ENCODE measurements at places on chromosomes 16 and 17.

DNA sequence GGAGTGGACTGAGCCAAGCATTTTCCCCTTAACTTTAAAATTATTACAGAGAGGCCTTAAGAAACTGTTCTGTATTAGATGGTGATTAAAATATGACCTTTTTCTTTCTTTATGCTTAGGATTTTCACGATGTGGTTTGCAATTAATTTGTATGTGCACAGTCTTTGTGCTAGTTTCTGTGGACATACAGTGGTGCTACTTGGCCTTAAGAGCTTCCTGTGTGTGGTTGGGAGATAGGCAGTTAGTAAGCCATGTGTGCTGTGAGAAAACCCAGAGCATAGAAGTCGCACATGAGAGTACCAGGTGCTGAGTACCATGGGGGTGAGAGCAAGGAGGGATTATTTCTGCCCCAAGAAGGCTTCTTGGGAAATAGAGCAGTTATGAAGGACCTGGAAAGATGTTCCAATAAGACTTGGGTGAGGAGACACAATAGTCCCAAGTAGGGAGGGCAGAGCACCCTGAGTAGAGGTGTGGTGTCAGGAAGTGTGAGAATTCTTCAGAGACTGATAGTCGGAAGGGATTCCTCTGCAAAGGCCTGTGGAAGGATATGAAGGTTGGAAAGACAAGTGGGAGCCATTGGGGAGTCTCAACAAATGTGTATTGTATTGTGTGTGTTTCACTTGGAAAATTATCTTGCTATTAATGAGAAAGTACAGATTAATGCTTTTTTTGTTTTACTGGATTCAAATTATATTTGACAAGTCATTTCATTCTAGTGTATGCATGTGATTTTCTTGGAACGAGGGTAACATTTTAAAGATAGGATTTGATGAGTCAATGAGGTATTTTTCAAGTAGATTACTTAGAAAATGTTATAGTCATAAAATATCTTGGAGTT lies 239.9 kb downstream of the PRKCA start:
- no peak for DNase-seq

DNA sequence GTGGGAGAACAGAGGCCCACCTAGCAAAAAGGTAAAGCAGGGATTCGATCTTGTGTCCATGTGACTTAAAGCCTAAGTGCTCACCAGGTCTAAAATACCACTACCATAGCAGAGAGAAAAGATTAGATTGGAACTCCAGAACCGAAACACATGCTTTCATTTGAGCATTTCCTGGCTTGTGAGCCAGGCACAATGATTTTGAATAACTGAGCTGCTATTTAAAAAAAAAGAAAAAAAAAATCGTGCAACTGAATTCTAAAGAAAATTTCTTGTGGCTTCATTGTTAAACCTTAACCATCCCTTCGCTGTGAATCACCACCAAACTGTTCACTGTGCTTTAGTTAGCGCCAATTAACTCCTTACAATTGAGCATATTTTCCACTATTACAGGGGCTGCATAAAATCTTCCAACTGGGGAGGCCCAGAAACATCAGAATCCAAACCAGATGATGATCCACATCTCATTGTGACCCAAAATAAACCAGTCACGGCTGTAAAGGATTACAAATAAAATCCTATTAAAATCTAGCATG lies 366.4 kb upstream of the ERCC4 start:
- no peak for DNase-seq

DNA sequence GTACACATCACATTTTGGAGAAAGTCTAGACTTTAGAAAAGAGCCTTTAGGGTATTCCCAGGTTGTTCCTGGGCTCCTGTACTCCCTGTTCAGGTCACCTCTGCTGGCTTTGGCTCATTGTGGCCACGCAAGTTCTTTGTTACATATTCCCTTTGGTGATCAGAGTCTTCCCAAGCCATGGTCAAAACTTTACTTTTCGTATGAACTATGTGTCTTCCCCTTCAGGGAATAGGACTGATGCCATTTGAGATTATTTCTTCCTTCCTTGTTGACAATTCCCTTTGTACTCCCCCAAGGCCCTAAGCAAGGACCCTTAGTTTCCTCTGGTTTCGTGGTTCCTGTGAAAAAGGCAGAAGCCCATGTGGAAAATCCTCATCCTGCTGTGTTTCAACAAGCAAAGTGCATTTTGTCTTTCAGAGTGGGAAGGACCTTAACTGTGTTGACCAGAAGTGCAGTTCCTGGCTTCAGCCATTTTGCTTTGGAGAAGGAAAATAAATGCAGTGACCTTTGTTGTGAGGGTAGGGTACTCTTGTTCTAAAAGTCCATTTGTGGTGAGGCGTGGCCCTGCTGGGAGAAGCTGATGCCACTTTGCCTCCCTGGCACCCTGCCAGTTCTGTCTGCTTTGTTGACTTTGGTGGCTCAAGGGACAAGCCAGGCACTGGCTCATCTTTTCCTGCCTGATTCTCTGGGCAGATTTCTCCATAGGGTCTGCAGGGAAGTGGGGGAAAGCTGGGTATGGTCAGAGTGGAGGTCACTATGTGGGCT lies 55.1 kb downstream of the ZNRF1 start:
- no peak for DNase-seq

- no peak for DNase-seq
These were observed 38.7 kb downstream of the LAT start for GRCh38 chr16:29023279-29024277.

- DNase-seq = no peak
These were observed 2.2 kb downstream of the HSD17B2 start for GRCh38 chr16:82037251-82037650.

- no peak for DNase-seq
These were observed 761 bp downstream of the PDF start for GRCh38 chr16:69329369-69330285.

- DNase-seq = peak; percentile 86
These were observed 24.7 kb downstream of the IL21R start for GRCh38 chr16:27426423-27427408.

DNA sequence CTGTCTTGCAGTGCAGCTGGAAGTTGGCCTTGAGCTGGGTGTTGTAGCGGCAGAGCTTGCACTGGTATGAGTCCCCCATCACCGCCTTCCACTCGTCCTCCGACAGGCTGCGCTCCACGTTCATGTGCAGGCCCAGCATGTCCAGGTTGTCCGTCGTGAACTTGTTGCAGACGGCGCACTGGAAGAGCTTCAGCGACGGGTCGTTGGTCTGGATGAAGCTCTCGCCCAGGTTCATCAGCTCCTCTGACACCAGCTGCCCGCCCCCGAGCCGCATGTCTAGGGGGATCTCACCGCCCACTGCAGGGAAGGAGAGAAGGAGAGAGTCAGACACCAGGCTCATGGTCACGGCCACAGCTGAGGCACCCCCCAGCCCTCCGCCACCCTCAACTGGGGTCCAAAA lies 97.3 kb downstream of the ZFHX3 start:
- no peak for DNase-seq

DNA sequence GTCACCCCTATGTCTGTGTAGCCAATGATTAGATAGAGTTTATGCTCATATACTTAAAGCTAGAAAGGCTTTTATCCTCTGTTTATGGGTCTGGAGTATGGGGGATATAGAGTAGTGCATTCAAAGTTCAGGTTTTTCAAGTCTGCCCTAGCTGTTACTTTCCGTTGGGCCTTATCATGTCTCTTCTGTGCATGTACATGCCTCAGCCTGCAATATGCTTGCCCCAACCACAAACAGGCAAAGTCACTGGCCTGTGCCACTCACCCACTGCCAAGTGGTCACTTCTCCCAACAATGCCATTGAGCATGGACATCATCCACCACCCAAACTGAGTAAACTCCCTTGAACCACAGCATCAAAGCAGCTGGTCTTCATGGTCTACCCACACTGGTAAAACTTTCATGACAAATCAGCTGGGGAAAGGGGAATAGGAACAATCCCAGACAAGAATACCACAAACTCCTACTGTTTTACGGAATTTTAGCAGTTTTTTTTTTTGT lies 70.3 kb upstream of the C17orf78 start:
- DNase-seq = no peak

- no peak for DNase-seq
These were observed 22.7 kb upstream of the KIF19 start for GRCh38 chr17:74303305-74303704.

- DNase-seq = no peak
These were observed 220.7 kb upstream of the KCNJ16 start for GRCh38 chr17:69854225-69854780.

DNA sequence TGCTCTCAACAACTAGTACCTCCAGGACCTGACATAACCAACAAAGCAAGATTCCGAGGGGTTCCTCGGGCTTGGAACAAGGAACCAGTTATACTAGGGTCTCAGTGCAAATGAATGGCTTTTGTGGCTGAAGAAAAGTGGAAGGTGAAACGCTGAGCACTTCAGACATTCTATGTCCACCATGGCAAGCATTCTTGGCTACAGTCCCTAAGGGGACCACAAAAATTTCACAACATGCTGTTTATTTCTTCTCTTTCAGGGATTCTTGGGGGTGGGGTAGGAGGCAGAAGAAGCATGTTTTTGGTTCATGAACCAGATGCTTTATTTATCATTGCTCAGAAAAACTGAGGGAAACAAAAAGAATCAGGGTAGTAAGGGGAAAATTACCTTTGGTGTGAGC lies 479.9 kb upstream of the CDH11 start:
- no peak for DNase-seq

DNA sequence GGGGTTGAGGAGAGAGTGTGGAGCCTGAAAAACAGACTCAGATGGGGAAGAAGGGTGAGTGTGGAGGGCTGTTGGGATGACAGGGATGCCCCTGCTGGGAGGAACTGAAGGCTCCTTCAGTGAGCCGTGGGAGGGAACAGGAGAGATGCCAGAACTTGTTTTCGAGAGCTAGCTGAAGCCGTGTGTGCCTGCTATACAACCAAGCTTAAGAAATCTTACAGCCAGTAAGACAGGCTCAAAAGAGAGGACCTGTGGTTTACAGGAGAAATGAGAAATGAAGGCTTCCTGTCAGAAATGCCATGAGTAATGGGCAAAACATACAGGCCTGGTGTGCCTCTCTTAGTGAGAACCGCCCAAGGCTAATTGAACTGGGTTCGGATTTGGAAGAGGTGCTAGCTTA lies 99.6 kb downstream of the SPACA3 start:
- peak; percentile 12 for DNase-seq

DNA sequence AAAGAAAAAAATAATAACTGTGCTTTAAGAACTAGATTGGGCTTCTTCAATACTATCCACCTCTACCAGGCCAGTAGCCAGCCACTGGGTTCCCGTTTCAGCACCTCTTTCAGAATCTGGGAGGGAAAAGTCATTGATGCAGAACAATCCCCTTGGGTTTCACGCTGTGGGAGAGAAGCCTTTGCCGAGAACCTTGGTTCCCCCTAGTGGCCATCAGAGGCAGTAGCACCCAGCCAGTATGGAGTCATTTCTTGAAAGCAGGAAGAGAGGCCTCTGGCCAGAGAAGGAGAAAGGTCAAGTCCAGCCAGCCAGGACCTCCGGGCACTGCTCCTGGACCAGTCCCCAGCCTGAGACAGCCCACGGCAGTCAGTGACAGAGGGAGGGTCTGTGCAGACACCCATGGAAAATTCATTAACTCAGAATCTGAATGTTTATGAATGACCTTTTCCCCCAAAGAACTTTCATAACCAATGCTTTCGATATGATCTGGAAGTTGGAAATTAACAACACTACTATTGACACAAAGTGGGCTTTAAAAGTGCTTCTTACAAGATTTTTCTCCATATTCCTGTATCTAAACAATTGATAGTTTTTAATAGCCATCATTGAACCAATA lies 51.2 kb upstream of the CDH5 start:
- DNase-seq = peak; percentile 83

- DNase-seq = no peak
These were observed 126.1 kb upstream of the NUDT7 start for GRCh38 chr16:77596261-77596660.

- peak; percentile 26 for DNase-seq
These were observed 146.4 kb downstream of the CHD9NB start for GRCh38 chr16:52906281-52906680.

- DNase-seq = no peak
These were observed 97.4 kb downstream of the MARF1 start for GRCh38 chr16:15545544-15545943.

- no peak for DNase-seq
These were observed 53.9 kb downstream of the USP22 start for GRCh38 chr17:20988896-20989295.

DNA sequence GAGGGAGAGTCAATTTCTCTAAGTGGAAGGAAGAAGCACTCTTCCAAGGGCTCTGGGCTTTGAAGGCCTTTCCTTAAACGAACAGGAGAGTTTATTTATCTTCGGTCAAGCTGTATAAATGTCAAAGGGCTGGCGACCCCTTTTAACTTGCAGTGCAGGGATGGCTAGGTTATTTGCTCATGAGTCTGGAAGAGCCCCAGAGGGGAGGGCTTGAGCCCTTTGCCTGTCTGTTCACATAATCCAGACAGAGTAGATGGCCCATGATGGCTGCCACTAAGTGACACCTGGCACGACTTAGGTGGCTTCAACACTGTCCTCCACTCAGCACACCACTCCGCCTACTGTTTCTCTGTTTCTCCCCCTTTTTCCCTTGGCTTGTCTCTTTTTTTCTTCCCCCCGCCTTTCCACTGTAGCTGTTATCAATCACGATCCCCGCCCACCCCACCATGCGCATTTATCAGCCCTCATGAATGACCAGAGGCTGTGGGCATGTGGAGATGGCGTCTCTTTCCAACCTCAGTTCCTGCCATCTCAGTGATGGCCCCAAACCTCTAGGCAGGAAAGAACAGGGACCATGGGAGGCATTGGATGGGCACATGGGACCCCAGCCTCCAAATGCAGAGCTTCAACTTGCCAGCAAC lies 408.7 kb upstream of the TNRC6C start:
- DNase-seq = no peak

GRCh38 chr17:66431910-66432309 lies 129.5 kb downstream of the PRKCA start:
- peak; percentile 86 for DNase-seq

GRCh38 chr16:65318138-65318537 lies 196.3 kb upstream of the CDH11 start:
- no peak for DNase-seq

- peak; percentile 42 for DNase-seq
These were observed 19.5 kb downstream of the MARVELD3 start for GRCh38 chr16:71645450-71645849.

- no peak for DNase-seq
These were observed 1.5 kb downstream of the PSMD7 start for GRCh38 chr16:74298104-74298503.

DNA sequence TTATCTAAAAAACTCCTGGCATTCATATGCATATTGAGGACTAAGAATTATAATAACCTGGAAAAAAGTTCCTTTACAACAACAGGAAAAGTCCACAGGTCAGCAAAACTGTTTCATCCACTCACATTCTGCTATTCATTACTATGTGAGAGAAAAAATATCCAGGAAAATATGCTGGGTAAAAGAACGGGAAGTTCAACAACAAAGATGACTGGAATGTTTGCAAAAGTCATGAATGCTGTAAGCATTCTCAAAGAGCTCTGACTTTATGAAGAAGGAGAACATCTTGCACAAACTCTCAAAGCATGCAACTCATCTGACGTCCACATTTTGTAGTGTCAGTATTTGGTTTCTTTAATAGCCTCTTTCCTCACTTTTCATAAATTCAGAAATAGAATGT lies 56.9 kb upstream of the ALDH3A1 start:
- DNase-seq = no peak
